NCI-H748 treated with DMSO at 0.1 percent for 48 hours (cell line): ENCODE measurements at places on chromosomes 12 and 14.

DNA sequence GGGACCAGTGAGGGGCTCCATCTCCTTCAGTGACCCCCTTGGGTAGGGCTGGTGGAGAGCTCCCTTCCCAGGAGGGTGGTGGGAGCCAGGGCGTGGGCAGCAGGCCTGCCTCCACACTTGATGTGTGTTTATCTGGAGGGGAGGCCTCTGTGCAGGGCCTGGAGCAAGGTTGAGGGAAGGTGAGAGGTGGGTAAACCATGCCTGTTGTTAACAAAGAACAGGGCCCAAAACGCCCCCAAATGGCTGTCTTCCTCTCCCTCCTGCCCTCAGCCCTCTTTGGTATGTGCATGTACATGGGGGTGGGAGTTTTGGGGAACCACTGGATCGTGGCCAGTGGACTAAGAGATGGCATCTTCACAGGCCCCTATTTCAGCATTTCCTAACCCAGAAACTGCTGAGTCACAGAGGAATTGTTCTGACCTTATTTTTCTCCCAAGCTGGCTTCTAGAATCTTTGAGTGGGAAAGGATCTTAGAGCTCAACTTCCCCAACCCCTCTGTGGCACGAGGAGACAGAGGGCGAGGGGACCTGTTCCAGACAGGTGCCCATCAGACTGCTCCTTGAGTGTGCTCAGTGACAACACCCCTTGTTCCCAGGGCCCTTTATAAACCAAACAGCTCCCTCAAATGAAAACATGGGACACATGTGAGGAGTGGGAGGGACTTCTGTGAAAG is 3.6 kb downstream of the SLC48A1 start:
- no peak for DNase-seq

GRCh38 chr14:60933920-60934655 is 46.8 kb downstream of the TRMT5 start:
- no peak for DNase-seq

DNA sequence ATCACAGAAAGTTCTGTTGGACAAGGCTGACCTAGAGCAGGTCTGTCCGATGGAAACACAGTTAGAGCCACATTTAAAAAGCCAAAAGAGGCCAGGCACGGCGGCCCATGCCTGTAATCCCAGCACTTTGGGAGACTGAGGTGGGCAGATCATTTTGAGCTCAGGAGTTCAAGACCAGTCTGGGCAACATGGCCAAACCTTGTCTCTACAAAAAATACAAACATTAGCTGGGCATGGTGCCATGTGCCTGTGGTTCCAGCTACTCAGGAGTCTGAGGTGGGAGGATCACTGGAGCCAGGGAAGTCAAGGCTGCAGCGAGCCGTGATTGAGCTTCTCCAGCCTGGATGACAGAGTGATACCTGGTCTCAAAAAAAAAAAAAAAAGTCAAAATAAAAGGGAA is 14.9 kb downstream of the UBE3B start:
- DNase-seq, result no peak

DNA sequence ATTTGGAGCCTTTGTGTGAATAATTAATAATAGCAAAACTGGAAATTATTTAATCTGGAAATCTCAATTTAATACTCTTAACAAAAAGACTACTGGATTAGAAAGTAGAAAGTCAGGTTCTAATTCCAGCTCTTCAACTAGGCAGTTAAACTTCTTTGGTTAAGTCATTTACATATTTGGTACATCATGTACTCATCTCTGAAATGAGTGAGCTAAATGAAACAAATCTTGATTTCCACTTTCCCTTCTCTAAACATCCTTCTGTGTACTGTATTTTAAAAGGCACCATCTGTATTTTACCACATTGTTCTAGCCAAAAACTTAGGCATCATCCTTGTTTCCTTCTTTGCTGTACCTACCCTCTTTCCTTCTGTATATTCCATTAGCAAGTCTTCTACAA is 26.9 kb downstream of the CRADD start:
- no peak for DNase-seq

DNA sequence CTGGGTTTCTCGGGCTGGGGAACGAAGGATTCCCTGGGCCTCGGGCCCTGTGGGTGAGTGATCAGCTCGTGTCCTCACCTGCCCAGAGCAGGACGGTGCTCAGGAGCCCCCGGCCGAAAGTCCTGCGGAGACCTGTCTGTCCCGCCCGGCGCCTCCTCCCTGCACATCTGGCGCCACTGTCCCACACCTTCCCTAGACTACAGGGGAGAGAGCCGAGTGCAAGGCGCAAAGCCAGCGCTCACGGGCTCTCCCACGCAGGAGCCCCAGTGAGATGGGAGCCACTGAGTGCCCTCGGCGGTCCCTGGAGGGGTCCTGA is 13.1 kb upstream of the TEX22 start:
- no peak for DNase-seq

GRCh38 chr12:49838973-49839633 is 3.8 kb downstream of the BCDIN3D start:
- no peak for DNase-seq

GRCh38 chr12:77888611-77889010 is 57.9 kb downstream of the NAV3 start:
- DNase-seq, result no peak

DNA sequence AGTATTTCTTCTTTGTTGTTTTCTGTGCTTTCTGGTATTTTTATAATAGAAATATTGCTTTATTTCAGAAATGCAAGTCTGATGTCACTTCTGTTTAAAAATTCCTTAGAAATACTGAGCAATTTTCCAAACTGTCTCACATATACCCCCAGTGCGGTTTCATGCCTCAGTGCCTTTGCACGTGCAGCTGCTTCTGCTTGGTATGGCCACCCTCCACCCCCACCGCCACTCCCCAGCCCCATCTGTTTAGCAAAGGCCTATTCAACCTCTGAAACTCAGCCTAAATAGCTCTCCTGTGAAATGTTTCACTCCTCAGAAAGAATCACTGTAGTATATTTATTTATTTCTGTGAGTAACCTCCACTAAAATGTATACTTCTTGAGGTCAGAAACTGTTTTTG is 52.3 kb downstream of the PPM1H start:
- DNase-seq, result no peak

DNA sequence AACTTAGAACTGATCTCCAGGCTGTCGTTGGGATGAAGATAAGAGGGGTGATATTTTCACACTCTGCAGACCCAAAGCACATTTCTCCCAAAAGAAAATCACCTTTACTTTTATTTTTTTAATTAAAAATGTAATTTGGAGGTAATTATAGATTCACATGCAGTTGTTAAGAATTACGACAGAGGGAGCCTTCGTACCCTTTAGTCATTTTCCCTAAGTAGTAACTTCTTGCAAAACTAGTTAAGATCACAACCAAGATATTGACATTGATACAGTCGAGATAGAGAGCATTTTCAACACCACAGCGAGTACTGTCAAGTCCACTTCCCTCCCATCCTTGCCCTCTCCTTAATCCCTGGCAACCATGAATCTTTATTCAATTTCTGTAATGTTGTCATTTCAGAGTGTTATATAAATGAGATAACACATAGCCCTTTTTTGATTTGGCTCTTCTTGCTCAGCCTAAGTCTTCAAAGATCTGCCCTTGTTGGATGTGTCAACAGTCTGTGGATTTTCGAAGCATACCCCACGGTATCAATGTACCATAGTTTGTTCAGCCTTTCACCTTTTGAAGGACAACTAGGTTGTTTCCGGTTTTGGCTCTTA is 39.6 kb downstream of the DNAH10 start:
- DNase-seq, result no peak

GRCh38 chr12:25970916-25971653 is 12.6 kb downstream of the RASSF8 start:
- no peak for DNase-seq

DNA sequence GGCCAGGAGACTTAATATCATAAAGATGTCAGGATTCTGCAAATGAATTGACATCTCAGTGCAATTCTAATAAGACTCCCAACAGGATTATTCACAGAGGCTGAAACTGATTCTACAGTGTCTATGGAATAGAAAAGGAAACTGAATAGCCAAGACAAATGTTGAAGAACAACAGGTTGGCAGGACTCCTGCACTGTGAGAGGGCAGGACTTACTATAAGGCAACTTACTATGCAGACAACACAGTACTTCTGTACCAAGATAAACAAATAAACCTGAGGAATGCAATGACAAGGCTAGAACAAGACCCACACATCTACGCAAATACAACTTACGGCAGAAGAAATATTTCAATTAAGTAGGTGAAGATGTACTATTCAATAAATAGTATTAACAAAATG is 132.2 kb upstream of the FKBP4 start:
- DNase-seq, result no peak

- DNase-seq, result no peak
Observed at GRCh38 chr14:85252011-85252410, 277.9 kb upstream of the FLRT2 start.

DNA sequence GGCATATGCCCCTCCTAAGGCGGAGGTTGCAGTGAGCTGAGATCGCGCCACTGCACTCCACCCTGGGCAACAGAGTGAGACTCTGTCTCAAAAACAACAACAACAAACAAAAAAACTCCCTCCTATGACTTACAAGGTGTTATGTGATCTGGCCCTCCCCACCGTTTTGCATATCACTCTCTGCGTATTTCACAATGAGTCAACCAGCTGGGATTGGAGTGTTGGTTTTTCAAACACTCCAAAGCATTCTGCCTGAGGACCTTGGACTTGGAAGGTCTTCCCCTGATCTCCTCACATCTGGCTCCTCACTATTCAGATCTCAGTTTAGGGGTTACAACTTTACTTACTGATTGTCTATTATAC is 14.0 kb downstream of the MANSC1 start:
- no peak for DNase-seq

DNA sequence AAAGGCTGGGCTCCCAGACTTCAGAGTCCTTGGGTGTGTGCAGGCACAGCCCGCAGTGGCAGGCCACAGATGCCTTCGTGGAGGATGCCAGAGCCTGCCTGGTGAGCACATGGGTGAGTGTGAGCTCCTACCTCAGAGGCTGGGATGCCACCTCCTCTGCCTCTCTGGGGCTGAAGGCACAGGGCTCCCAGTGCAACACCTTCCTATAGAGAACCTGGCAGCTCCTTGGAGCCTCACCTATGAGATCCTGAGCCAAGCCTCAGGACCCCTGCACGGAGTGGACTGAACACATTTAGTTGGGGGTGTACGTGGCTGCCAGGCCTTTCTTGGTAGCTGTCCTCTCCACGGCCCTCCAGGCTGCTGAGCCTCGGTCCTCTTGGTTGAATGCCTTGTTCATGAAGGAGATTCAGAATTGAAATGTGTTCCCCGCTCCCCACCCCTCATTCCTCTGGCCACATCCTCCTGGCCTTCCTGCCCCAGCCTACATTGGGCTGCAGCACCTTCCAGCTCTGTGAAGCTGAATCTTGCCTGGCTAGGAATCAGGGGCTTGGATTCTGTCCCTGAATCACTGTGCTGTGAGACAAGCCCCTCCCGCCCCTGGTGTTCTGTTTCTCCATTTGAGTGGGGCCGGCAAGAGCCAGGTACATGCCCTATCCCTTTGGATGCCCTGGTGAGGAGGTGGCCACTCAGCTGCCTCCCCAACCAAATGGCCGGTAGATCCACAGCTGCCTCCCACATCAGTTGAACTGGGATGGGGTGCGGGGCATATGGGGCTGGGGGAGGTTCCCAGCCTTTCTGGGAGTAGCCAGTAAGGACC is 38.7 kb upstream of the TRAF3 start:
- no peak for DNase-seq

GRCh38 chr12:52156757-52157565 is 34.9 kb downstream of the KRT80 start:
- DNase-seq, result peak; percentile 58
